Esophagus muscularis mucosa (tissue), 4 donors: ENCODE measurements at places on chromosomes 2 and 18. TPM values are rescaled to one million over a fixed set of nuclear protein-coding genes. Genes with fewer than 3 reads are reported as not detected.

RGPD4 gene
- not detected for total RNA-seq

FOXD4L1 gene
- total RNA-seq: not detected

CRYGD gene
- total RNA-seq: not detected

DSG1 gene
- total RNA-seq: not detected

EMILIN1 gene
- total RNA-seq: 155 TPM

RNF125 gene
- 3.7 TPM for total RNA-seq

SERPINB5 gene
- not detected for total RNA-seq

C2orf66 gene
- total RNA-seq: not detected

KLHL14 gene
- total RNA-seq: 0.26 TPM

DCC gene
- not detected for total RNA-seq
